ENCODE measurements at places on chromosomes 3 and 15. TPM values are rescaled to one million over a fixed set of nuclear protein-coding genes. Genes with fewer than 3 reads are reported as not detected.
A peak's percentile ranks its signal among the peaks of the same experiment; 100 is the strongest.

The ARPIN gene
- 28.2 TPM for total RNA-seq

DNA sequence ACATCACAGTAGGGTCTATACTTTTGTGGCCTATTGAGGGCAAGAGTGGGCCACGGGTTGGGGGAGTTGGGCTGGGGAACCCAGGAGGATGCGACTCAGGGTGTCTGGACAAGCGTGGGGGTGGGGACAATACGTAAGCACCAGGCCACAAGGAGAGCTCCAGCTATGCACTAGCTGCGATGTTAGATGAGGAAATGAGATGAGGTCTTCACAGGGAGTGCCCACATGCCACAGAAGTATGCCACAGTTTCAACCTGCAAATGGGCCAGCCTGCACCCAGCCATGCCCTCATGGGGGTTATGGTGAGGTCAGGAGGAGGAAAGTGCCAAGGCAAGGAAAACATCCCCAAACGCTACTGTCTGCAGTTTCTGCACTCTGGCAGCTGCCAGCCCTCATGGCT, 30.5 kb downstream of the CACNA2D2 start:
- DNase-seq: no peak
- H3K27me3 ChIP-seq: no peaks in the 10 kb centered on the region
- no peak overlapping the region for H3K4me3 ChIP-seq
- no peak overlapping the region for H3K27ac ChIP-seq
- H3K36me3 ChIP-seq: no peaks in the 10 kb centered on the region

- H3K27me3 ChIP-seq: no peaks in the 10 kb centered on the region
- H3K36me3 ChIP-seq: no peaks in the 10 kb centered on the region
- H3K4me1 ChIP-seq: no peaks in the 10 kb centered on the region
- DNase-seq: no peak
- no peak overlapping the region for H3K4me3 ChIP-seq
- no peak overlapping the region for H3K27ac ChIP-seq
Measured at GRCh38 chr15:41377978-41378377, 24.3 kb downstream of the NDUFAF1 start.

- no peak overlapping the region for H3K4me3 ChIP-seq
- H3K36me3 ChIP-seq: no peaks in the 10 kb centered on the region
- DNase-seq: no peak
- H3K27ac ChIP-seq: no peak overlapping the region
- H3K4me1 ChIP-seq: no peaks in the 10 kb centered on the region
- H3K27me3 ChIP-seq: no peaks in the 10 kb centered on the region
Measured at GRCh38 chr3:130299531-130299930, 45.9 kb upstream of the COL6A5 start.

- H3K36me3 ChIP-seq: no peaks in the 10 kb centered on the region
- no peak for DNase-seq
- H3K4me3 ChIP-seq: no peak overlapping the region
- no peaks in the 10 kb centered on the region for H3K27me3 ChIP-seq
- H3K4me1 ChIP-seq: peaks cover 12% of the 10 kb centered on the region
- H3K27ac ChIP-seq: no peak overlapping the region
Measured at GRCh38 chr3:143328451-143328850, 208.9 kb downstream of the CHST2 start.

GRCh38 chr3:144868506-144868905, 896.9 kb downstream of the DIPK2A start:
- H3K4me3 ChIP-seq: no peak overlapping the region
- H3K36me3 ChIP-seq: no peaks in the 10 kb centered on the region
- H3K4me1 ChIP-seq: no peaks in the 10 kb centered on the region
- H3K27ac ChIP-seq: no peak overlapping the region
- H3K27me3 ChIP-seq: no peaks in the 10 kb centered on the region
- no peak for DNase-seq

DNA sequence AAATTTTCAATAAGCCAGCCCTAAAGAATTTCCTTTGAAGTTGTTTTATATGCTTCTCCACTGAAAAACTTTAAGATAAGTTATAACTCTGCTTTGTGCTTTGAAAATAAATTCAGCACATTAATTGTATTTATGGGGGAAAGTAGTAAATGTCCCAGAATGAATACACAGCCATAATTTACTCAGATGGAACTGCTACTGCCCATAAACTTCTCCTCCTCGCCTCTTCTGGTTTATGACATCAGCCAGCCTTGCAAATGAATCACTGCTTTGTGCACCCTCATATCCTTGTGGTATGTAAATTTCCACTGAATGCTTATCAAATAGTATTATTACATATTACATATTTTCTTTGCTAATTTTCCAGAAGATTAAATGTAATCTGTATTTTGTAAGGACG, 302.0 kb downstream of the DIPK2A start:
- no peak overlapping the region for H3K27ac ChIP-seq

GRCh38 chr15:41258750-41259471, 27.8 kb downstream of the CHP1 start:
- H3K4me1 ChIP-seq: peaks cover 7% of the 10 kb centered on the region
- H3K36me3 ChIP-seq: peaks cover 20% of the 10 kb centered on the region
- H3K4me3 ChIP-seq: no peak overlapping the region
- H3K27ac ChIP-seq: peak overlapping the region; percentile 18

DNA sequence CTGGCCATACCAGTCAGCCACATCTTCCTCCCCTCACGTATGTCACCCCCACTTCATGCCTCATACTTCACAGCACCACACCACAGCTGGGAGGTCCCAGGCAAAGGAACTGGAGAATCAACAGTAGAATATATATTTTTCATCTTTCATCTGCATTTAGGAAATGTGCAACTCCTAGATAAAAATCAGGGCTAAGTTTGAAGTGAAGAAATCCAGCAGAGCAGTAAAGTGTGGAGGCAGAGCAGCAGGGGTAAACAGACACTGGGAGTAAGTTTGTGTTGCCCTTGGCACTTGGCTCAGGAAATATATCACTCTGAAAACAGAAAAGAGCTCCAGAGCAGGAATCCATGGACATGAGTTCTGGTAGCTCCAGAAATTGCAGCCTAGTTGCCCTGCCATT, 2.8 kb upstream of the HERC1 start:
- no peak overlapping the region for H3K27ac ChIP-seq
- no peak overlapping the region for H3K4me3 ChIP-seq
- no peaks in the 10 kb centered on the region for H3K36me3 ChIP-seq
- H3K27me3 ChIP-seq: no peaks in the 10 kb centered on the region
- DNase-seq: peak; percentile 68

- H3K4me1 ChIP-seq: peaks cover 3% of the 10 kb centered on the region
- no peak for DNase-seq
- H3K4me3 ChIP-seq: no peak overlapping the region
- no peak overlapping the region for H3K27ac ChIP-seq
Measured at GRCh38 chr15:59249816-59250215, 43.2 kb downstream of the LDHAL6B start.

- no peaks in the 10 kb centered on the region for H3K27me3 ChIP-seq
- H3K4me1 ChIP-seq: no peaks in the 10 kb centered on the region
- H3K27ac ChIP-seq: peak overlapping the region; percentile 94
Measured at GRCh38 chr3:119239206-119239820, 1.4 kb downstream of the B4GALT4 start.

Data from kidney (tissue), 22 donors.